ENCODE measurements at places on chromosomes 12 and 14.

DNA sequence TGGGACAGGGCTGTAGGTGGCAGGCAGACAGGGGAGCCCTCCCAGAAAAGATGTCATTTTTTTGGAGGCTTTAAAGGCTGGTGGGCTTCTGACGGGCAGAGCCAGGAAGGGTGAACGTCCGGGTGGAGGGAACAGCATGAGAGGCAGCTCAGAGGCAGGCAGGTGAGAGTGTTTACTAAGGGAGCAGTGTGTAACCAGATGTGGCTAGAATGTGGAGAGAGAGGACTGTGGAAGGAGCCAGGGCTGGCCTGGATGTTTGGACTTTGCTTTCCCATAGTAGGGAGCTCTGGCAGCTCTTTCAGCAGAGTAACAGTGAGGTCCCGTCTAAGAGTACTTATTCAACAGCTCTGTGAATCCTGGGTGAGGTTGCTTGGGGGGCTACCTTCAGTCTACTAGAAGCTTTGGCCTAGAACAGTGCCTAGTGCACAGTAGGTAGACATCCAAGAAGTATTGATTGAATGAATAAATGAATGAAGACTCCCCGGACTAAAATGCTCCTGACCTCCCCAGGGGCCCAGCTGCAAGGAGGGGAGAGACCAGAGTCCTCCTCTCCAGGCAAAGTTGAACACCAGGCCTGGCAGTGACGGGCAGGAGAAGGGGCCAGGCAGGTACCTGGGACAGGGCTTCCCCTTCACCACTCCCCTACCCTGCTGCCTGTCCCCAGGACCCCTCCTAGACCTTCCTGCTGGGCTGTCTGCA, 8.5 kb downstream of the FAM222A start:
- no peak for DNase-seq

DNA sequence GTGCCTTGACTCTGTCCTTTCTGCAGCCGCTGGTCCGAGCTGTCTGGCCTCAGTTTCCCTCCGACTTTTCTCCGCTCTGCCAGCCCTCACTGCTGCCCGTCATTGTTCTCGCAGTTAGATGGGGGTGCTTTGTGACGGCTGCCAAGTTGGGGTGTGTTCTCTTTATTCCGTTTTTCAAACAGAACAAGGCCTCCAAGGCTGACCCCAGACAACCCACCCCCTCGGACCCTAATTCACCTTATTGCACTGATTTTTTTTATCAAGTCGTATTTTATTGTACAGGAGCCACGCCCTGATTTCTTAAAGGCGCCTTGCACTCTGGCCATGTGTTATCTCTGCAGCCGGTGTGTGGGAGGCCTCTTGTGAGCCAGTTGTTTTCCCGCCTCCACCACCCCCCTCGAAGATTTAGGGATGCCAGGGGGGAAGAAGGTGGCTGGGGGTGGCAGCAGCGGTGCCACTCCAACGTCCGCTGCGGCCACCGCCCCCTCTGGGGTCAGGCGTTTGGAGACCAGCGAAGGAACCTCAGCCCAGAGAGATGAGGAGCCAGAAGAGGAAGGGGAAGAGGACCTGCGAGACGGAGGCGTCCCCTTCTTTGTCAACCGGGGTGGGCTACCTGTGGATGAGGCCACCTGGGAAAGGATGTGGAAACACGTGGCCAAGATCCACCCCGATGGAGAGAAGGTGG, 1.3 kb downstream of the VASH1 start:
- peak; percentile 50 for DNase-seq

GRCh38 chr14:89649451-89650075, 232.5 kb upstream of the FOXN3 start:
- no peak for DNase-seq

GRCh38 chr12:91608542-91608941, 425.9 kb upstream of the DCN start:
- no peak for DNase-seq

DNA sequence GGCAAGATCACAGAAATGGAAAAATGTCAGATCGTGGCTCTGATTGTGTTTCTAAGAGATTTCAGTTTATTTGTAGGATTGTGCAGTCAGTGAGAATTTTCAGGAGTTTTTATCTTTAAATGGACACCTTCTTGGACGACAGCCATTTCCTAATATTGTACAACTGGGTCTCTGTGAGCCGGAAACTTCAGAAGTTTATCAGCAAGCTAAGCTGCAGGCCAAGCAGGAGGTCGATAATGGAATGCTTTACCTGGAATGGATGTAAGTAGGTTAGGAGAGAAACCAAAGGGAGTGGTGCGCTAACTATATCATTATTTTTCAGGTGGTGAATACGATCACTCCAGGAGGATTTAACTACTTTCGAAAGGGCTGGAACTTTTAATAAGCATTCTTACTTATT, 26.4 kb downstream of the APAF1 start:
- DNase-seq, result no peak

DNA sequence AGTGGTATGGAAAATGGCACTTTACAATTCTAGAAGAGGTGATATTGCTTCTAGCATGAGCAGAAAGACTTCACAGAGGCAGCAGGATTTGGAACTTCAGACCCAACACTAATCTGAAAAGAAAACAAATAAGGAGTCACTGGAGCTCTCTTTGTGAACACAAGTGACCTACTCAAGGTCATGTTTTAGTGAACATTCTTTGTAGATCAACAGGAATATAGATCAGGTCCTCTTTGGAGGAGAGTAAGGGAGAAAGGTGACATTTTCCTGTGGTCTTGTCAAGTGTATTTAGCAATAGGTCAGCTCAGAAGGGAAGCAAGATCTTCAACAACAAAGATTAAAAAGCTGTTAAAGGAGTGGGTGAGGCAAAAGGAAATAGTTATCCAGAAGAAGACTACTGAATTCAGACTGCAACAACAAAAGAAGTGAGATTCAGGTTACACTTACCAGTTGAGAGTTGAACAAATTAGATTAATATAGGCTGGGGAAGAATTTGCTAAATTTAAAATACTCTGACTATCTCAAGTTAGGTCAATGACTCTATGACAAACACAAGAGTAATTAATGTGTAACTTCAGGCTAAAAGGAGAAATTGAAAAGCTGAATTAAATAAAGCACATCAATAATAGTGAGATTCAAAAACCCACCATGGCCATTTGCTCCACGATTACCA, 528.2 kb downstream of the RPS29 start:
- no peak for DNase-seq

All from inflammatory macrophage treated with lipopolysaccharide for 4 hours (primary cell).